ENCODE measurements at places on chromosomes 12 and 14. TPM values are rescaled to one million over a fixed set of nuclear protein-coding genes. Genes with fewer than 3 reads are reported as not detected.

Gene ANP32D
- not detected for total RNA-seq

DNA sequence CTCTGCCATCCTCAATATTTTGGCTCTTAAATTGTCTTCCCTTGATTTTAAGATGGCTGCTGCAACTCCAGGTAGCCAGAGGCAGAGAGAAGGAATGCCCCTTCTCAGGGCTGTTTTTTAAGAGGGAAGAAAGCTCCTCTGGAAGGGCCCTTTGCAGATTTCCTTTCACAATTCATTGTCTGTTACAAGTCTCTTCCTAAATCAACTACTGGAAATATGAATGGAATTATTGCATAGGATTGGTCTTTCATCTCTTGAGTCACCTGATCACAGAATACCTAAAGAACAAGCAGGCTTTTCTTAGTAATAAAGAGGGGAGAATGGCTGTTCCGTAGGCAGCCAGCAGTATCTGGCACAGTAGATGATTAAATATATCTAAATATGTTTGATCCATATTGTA, 118.5 kb downstream of the ANO6 start:
- peaks cover 3% of the 10 kb centered on the region for H3K4me1 ChIP-seq
- no peaks in the 10 kb centered on the region for H3K36me3 ChIP-seq
- no peak overlapping the region for H3K27ac ChIP-seq
- H3K27me3 ChIP-seq, result no peaks in the 10 kb centered on the region
- DNase-seq, result no peak

Gene STON2
- total RNA-seq, result 10.0 TPM

DNA sequence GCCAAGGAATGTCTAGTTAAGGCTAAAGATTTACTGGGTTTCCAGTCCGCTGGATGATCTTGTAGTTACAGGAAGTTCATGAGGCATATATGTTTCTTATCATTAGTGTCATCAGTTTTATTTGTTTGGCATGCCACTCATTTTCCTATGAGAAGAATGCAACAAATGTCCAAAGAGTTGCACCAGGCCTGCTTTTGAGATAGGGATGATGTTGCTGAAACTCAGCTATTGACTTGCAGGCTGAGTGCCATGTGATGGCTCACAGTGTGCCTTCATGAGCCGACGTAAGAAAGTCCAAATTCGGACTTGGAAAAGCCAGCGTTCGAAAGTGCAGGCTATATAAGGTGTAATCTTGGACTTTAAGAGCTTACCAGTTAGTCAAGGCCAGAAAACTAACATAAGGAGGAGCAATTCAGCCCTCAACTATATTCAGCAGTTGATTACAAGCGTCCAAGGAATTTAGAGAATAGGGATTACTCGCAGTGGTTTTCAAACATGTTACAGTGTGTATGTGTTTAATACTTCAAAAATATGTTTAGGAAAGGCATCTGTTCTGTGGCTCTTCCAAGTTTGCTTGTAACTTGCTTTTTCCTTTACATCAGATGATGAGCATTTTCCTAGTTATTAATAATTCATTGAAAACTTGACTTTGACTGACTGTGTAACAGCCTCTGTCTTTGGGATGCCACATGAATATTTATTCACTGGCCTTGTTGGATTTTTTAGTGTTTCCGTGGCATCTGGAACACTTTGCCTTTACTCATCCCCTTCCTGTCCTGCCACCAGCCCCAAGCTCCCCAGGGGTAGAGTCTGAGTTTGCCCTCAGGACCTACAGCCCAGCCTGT, 101.3 kb downstream of the LGMN start:
- H3K36me3 ChIP-seq, result no peaks in the 10 kb centered on the region
- DNase-seq, result no peak
- no peaks in the 10 kb centered on the region for H3K27me3 ChIP-seq
- H3K27ac ChIP-seq, result no peak overlapping the region
- no peaks in the 10 kb centered on the region for H3K4me1 ChIP-seq

GRCh38 chr12:42977451-42978230, 388.1 kb upstream of the PRICKLE1 start:
- H3K4me3 ChIP-seq, result no peak overlapping the region
- H3K4me1 ChIP-seq, result no peaks in the 10 kb centered on the region
- H3K36me3 ChIP-seq, result no peaks in the 10 kb centered on the region
- H3K27ac ChIP-seq, result no peak overlapping the region

DNA sequence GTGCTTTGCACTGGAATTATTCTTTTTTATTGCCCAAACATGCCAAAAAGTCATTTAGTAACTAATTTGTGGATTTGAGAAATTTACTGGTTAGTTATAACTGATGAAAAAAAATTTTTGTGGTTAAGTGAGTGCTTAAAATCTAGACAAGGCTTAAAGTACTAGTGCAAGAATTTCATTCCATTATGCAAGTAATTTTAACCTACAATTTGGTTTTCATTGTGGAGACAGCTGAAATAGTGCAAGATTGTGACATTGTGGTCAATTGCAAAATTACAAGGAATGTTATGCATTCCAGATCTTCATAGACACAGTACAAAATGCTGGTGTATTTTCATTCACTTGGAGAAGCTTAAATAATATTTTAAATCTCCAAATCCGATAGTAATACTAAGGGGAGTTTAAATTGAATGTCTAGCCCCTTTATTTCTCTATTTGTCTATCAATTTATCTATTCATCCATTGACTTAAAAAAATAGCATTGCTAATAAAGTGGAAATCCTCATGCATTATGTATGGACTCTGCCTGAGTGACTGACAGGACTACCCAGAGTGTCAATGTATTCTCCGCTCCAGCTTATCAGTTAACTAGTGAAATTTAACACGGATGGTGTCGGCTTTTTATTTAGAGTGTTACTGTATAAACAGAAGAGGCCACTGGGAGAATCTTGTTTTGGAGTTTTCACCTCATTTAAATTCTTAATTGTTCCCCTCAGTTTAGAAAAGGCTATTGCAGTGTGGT, 125.9 kb downstream of the ALX1 start:
- H3K36me3 ChIP-seq, result no peaks in the 10 kb centered on the region
- H3K4me3 ChIP-seq, result no peak overlapping the region
- no peaks in the 10 kb centered on the region for H3K4me1 ChIP-seq
- H3K27ac ChIP-seq, result no peak overlapping the region
- no peaks in the 10 kb centered on the region for H3K27me3 ChIP-seq

DNA sequence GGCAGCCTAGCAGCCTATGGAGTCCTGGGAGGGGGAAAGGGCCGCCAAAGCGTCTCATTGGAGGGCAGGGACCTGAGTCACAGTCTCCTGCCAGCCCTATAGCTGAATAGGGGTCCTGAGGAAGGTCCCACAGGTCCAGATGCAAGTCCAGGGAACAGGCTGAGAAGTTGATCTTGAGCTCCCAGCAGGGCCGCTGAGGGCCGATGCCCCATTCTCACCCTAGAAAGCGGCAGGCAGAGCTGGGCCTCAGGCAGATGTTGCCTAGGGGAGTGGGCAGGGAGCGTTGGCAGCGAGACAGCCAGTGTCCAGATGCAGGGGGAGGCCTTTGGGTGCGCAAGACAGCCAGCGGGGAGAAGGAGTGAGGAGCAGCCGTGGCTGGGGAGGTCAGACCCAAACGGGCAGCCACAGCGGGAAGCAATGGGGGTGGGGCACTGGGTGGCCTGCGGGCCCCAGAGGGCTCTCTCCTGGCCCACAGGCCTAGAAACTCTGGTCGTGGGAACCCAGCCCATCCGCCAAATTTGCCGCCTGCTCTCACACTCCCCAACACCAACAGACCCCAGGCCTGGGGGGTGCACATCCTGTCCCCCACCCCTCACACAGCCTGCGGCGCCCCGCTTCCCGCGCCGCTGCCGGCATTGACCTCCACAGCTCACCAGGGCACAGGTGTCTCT, 1.1 kb downstream of the HDAC7 start:
- H3K27ac ChIP-seq, result peak overlapping the region; percentile 76
- no peaks in the 10 kb centered on the region for H3K36me3 ChIP-seq
- peaks cover 3% of the 10 kb centered on the region for H3K4me1 ChIP-seq
- peak; percentile 65 for DNase-seq
- no peaks in the 10 kb centered on the region for H3K27me3 ChIP-seq

DNA sequence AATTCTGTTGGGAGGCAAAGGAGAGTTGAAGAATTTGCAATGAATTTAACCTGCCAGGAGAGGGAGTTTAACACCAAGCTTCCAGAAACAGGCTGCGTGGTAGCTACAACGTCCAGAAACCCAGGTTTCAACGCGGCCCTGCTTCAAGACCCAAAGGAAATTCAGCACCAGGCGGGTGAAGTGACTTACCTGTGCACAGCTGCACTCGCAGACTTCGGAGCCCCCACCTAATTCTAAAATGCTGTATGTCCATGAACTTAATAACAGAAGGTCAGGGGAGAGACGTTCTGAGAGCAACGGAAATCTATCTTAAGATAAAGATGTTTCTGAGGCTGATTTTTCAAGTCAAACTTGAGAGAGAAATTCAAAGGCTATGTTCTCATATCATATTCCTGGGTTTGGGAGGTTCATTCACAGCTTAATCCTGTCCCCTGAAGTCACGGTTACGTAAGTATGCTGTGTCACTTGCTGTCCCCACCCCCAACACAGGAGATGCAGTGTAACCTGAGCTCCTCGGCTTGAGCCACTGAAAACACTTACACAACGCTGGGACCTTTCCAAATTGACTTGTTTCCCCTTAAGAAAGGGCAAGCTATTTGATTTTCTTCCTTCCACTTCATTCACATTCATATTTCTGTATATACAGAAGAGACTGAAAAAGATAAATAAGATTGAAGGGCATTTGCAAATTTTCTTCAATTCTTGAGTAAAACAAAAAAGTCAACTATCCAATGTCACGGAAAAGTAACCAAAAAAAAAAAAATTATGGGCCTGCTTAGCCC, 22.7 kb downstream of the CLIP1 start:
- no peaks in the 10 kb centered on the region for H3K36me3 ChIP-seq
- H3K27ac ChIP-seq, result peak overlapping the region; percentile 84
- peaks cover 12% of the 10 kb centered on the region for H3K4me1 ChIP-seq
- no peaks in the 10 kb centered on the region for H3K27me3 ChIP-seq
- H3K4me3 ChIP-seq, result peak overlapping the region; percentile 14
- peak; percentile 87 for DNase-seq

- no peak overlapping the region for H3K4me3 ChIP-seq
- H3K36me3 ChIP-seq, result no peaks in the 10 kb centered on the region
- DNase-seq, result no peak
- no peaks in the 10 kb centered on the region for H3K4me1 ChIP-seq
- H3K27me3 ChIP-seq, result no peaks in the 10 kb centered on the region
These were observed 534.2 kb upstream of the MIS18BP1 start for GRCh38 chr14:45787167-45787566.

Gene INSM2
- total RNA-seq, result not detected

Gene RNF10
- total RNA-seq, result 83.3 TPM

Data from right lobe of liver (tissue), 6 donors.